ENCODE measurements at places on chromosomes 6 and 20.
A peak's percentile ranks its signal among the peaks of the same experiment; 100 is the strongest.

GRCh38 chr6:3798055-3798919 is 46.8 kb upstream of the PXDC1 start:
- no peak for DNase-seq

GRCh38 chr20:58980711-58981627 is at the start of gene NELFCD:
Gene NELFCD, plus strand, starts transcription at chr20:58981256. Its CDS starts 54 bp downstream, at chr20:58981310.
- no peak for DNase-seq

- peak; percentile 62 for DNase-seq
Measured at GRCh38 chr6:140537211-140537610, 1162.8 kb upstream of the CITED2 start.

DNA sequence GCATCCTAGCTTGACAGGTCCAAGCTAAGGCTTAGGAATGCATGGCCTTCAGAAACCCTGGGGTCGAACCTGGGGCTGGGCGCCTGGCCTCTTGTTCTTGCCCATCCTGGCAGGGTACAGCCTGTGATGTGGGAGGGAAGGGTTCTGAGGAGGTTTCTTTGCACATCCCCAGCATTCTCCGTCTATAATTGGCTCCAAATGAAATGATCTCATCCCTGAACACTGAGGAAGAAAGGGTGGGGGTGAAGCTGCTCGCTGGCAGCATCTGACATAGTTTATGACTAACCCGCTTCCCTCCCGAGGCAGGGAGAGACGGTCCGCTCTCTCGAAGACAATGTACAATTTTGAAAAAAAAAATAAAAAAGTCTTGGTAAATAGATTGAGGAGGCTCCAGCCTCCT is 67.1 kb upstream of the ZNFX1 start:
- peak; percentile 73 for DNase-seq

DNA sequence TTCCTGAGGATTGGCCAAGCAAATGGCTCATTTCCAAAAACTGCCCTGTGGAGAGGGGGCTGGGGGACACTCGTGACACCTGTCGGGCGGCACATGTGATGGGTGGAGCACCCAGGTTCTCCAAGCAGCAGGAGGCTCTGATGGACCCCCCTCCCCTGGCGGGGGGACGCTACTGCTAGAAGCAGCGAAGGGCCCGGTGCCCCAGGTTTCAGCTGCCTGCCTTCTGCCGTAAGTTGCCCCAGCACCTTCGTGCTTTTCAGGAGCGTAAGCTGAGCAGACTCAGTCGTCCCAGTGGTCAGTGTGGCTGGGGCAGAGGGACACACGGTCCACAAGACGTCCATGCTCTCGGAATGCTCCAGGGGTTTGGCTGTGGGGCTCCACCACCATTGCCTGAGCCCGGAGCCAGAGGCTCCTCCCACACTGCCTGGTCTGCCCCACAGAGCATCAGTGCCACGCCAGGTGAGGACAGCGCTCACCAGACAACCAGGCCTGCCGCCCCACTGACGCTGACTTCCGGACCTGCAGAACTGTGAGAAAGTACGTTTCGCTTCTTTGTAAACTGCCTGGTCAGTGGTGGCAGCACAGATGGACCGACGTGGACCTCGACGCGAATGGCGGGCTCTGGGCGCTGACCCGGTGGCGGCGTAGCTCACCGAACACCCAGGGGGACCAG is 4.1 kb upstream of the ADRM1 start:
- no peak for DNase-seq

DNA sequence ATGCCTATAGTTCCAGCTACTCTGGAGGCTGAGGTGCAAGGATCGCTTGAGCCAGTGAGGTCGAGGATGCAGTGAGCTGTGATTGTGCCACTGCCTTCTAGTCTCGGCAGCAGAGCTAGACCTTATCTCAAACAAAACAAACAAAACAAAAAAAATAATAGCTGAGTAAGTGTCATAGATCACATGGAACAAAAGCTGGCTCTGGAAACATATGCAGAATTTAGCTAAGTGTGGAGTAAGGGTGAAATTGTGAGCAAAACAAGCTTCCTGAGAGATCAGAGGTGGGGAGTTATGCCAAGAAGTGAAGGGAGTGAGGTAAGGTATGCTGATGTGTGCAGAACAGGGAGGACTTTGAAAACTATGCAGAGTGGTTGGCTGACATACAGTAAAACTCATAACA is 18.7 kb downstream of the SGK1 start:
- no peak for DNase-seq

GRCh38 chr6:169959136-169960002 is 207.9 kb downstream of the ERMARD start:
- DNase-seq = no peak

- DNase-seq = no peak
Measured at GRCh38 chr6:80338201-80338836, 231.8 kb downstream of the BCKDHB start.

DNA sequence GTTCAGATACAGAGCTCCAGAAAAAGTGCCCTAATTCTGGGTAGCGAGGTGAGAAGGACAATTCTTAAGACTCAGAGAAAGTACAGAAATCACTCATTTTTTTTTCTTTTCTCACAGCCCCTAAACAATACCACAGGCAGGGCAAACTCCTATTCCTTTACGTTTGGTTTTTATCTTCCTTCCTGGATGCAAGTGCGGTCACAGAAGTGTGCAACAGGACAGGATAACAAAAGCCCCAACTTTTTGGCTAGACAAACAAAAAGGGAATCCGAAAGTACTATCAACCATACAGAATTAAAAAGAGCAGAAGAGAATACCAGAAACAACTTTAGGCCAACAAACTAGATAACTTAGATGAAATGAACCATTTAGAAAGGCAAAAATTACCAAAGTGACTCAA is 18.4 kb upstream of the BEND6 start:
- no peak for DNase-seq

DNA sequence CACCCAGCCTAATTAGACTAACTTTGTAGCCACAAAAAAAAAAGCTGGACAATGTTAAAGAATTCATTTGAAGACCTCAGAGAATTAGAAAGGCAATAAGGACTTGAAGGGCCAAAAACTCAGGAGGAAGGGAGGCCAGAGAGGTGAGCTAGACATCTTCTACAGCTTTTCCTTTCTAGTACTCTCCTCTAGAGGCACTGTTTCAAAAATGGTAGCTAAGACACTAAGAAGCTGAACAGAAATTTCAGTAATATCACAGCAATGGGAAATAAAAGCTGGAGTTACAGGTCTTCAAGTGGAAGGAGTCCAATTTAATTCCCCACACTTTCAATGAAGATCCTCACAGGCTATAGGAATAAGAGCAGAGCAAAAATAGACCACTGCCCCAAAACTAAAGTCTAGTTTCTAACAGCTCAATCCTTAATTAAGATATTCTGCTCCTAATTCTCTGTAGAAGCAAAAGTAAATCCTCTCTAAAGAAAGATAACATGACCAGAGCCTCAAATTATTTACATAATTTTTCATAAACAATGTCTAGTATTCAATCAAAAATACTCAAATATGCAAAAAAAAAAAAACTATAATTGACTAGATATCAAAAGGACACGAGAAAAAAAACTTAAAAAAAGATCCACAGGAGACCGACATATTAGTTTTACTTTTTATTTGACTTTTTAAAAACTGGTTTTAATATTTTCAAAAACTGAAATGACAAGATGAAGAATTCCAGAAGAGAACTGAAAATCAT is 63.7 kb downstream of the RNGTT start:
- DNase-seq = no peak

DNA sequence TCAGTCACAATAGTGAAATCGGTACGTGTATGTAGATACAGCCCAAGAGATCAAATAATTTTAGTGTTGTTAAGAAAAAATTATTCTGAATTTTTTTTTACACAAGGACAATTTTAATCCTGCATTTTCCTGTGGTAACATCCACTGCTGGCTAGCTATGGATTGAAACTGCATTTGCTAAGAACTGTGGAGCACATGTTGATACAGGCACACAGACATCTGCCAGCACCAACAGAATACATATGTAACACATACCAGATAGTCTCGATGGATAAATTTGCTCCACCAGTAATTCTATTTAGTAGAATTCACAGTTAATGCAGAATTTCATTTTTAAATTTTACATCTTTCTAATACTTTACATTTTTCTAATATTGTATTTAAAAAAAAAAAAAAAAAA is 2.2 kb downstream of the ASIP start:
- no peak for DNase-seq

- no peak for DNase-seq
Measured at GRCh38 chr6:11200356-11200755, 32.1 kb downstream of the NEDD9 start.

DNA sequence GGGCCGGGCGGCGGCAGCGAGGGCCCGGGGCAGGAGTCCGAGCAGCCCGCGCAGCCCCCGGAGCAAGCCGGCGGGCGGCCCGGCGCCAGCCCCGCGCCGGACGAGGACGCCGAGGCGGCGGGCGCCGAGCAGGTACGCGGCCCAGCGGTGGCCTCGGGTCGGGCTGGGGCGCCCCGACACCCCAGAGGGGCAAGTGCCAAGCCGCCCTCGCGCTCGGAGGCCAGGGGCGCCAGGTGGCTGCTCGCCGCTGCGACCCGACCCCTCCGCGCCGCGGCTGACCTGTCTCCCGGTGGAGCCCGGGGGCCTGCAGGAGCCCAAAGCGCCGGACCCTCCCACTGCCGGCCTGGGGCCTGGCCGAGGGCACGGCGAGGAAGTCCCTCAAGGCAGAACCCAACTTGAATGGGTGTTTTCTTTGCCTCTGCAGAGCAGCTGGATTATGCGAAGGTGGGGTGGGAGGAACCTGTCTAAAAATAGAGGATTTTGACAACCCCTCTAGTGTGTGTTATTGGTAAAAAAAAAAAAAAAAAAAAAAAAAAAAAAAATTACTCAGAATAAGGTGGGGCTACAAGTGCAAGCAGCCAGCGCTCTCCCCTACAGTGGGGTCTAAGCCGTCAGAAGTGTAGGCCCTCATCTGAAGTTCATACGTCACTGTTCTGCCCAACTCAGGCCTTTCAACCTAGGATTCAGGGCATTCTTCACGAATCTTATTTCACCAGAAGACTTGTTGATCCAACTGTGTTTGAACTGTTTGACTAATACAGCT is 609 bp downstream of the OGFRL1 start:
- DNase-seq = no peak

DNA sequence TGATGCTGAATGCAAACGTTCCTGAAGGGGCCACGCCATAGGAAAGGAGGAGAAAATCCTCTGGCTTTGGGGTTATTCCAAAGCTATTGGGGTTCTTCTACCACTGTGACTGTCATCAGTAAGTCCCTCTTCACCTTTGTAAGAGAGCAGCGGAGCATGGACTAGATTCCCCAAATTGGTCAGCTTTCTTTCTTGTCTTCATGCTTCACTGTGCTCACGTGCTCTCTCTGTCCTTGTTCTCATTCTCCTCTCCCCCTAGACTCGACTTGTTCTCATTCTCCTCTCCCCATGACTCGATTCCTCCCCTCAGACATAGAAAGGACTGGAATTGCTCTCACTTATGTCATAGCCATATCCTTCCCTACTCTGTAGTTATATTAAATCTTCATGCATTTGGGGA is 54.8 kb upstream of the ADGRG6 start:
- DNase-seq = no peak

DNA sequence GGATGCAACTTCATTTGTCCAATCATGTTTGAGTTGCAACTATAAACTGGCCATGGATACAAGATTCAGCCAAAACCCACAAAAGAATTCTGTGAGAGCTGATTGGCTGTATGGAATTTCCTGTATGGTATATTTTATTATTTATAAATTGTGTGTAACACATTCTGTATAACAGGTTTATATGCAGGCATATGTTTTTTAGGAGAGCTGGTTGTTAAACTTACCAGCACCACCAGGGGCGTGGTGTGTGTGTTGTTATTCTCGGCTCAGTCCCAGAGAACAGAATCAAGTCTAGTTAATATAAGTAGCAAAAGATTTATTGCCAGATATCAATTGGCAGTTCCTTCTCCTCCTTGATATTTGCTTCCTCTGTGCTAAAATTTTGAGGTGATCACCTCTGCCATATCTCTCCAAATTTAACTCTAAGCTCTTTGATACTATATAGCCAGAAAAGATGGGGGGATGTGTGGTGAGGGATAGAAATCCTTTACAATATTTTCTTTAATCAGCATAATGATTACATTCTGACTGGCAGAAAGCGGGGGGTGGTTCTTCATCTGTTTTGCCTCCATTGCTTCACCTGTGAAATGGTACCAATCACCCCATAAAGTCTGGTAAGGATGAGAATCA is 22.9 kb downstream of the CNBD2 start:
- no peak for DNase-seq

GRCh38 chr20:43878776-43879175 is 35.9 kb upstream of the TOX2 start:
- DNase-seq = no peak

GRCh38 chr20:23147964-23148730 is 62.0 kb upstream of the CD93 start:
- peak; percentile 76 for DNase-seq

DNA sequence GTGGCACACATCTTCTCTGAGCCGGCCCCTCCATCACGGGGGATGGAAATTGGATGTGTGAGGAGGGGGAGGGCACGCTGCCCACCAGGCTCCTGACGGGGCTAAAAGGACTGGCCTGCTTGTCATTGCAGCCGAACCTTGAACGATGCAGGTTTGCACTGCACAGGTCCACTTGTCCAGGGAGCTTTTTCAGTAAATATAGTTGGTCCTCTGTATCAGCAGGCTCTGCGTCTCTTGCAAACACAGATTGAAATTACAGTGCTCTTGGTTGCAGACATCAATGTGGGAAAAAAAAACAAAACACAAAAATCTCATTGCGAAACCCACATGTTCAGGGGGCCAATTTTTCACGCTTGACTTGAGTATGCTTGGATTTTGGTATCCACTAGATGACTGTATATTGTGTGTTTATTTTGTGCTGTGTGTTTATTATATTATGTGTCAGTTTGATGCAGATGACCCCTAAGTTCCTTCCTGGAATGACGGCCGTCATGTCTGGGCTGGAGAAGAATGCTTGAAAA is 29.2 kb downstream of the ERMARD start:
- DNase-seq = no peak

- DNase-seq = no peak
Measured at GRCh38 chr6:10271982-10272381, 142.9 kb downstream of the TFAP2A start.

- DNase-seq = no peak
Measured at GRCh38 chr6:104064876-104065275, 794.8 kb downstream of the HACE1 start.

- no peak for DNase-seq
Measured at GRCh38 chr6:122804962-122805485, 16.0 kb downstream of the SMPDL3A start.

GRCh38 chr6:145453376-145453775 is 281.9 kb downstream of the EPM2A start:
- no peak for DNase-seq

DNA sequence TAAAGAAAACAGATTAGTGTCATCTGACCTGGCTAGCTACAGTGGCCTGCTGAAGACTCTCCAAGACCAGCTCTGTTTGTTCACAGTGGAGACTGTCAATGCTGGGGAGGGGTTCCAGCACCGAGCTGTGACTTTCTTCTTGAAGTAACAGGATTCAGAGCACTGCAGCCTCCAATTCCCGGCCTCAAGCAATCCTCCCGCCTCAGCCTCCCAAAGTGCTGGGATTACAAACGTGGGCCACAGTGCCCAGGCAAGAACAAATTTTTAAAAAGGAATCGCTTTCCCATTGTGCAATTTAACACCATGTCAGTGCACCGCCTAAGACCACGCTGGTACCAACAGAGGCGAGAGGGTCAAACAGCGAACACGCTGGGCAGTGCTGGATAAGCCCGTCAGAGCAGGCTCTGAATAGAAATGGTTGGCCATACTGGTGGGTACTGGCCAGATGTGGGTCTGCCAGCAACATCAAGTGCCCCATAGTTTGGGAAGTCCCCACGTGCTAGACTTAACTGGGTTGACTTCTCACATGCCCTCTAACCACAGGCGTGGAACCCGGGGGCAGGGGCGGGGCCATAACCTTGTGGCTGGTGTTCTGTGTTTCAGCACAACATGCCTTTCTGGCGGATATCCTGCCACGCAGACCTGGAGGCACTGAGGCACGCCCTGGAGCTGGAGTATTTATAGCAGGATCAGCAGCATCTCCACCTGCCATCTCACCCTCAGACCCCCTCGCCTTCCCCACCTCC is 168.9 kb downstream of the ZMYND8 start:
- DNase-seq = no peak

Data from epithelial cell of proximal tubule (primary cell).